ENCODE measurements at places on chromosomes 6 and 20. TPM values are rescaled to one million over a fixed set of nuclear protein-coding genes. Genes with fewer than 3 reads are reported as not detected.

The COL12A1 gene
- total RNA-seq: 46.8 TPM

The NHSL1 gene
- 44.3 TPM for total RNA-seq

The PLEKHG1 gene
- 24.5 TPM for total RNA-seq

The DST gene
- 236 TPM for total RNA-seq

The IRF4 gene
- total RNA-seq: 2.9 TPM

The BCAS4 gene
- total RNA-seq: 8.2 TPM

The EDN1 gene
- total RNA-seq: 6.5 TPM

The EPHA7 gene
- total RNA-seq: 11.3 TPM

The CDSN gene
- total RNA-seq: 0.17 TPM

The PPIL6 gene
- total RNA-seq: 2.6 TPM

The PTPRA gene
- total RNA-seq: 57.5 TPM

The TGM3 gene
- 1.4 TPM for total RNA-seq

The TRIM31 gene
- 3.1 TPM for total RNA-seq

The MAS1 gene
- total RNA-seq: not detected

The DYNLT2 gene
- 1.5 TPM for total RNA-seq

The KHDRBS2 gene
- total RNA-seq: 1.2 TPM

The ADGRF1 gene
- 10.4 TPM for total RNA-seq

Data from mucosa of gallbladder (tissue), 1 donor.